Left lobe of liver (tissue), 2 donors: ENCODE measurements at places on chromosomes 4 and X.
A peak's percentile ranks its signal among the peaks of the same experiment; 100 is the strongest.

DNA sequence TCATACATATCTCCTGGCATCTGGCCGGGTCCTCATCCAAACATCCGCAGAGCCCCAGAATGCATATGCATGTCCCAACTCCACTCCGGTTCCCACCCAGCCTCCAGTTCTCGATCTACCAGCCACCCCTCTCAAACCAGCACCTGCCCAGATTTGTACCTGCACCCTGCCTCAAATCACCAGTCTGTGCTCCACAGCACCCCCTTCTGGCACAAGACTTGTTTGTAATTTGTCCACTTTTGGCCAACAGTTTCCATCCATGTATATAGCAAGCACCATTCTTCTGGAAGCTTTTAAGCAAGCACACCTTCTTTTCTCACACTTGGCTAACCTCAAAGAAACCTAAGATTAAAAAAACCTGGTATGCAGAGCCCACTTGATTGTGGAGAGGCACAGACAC lies 644.1 kb downstream of the MID1IP1 start:
- DNase-seq, result peak; percentile 46

DNA sequence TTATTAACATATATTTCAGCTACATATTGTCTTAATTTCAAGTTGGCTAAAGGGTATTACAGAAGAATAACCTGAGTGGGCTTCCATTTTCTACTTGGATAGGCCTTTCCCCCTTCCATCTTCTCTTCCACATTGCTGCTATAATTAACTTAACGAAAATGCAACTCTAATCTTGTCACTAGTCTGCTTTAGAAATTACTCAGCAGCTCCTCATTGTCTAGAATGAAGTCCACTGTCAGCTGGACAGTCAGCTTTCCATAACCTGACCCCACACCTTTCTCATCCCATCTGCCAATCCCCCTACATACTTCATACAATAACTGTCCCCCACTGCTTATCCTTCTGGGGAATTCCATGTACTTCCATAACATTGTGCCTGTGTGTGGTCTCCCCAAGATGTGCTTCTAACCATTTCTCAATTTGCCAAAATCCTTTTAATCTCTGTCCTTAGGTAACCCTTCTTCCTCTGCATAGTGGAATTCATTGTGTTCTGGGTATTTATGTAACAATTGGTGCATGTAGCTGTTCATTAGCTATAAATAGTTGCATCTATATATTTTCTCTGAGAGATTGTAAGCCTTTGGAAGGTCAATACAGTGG lies 4.8 kb downstream of the MND1 start:
- DNase-seq, result no peak

DNA sequence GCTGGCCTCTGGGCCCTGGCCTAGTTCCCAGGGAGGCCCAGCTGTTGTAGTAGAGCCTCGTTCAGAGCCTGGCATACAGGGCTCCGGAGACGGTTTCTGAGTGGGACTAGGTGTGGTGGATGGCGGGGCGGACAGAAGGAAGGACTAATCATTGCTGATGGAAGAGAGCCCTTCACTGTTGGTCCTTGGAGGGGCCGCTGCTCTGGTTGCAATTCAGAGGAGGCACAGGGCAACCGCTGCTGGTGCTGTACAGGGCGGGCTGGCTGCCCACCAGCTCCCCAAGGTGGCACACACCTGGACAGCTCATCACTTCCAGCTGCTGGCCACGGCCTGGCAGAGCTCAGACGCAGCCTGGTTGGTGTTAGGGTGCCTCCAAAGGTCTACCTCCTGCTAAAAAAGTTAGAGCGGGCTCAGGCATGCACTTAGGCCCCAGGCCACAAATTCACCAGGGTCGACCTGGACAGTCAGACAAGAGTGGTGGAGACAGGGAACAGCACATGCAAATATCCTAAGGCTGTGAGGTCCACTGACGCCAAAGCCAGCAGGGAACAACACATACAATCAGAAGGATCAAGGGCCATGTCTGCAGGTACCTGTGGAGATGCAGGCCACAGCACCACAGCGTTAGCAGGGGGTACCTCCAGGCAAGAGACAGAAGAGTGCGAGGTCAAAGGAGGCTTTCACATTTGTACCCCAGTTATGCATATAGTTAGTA lies 7.5 kb upstream of the RNF4 start:
- DNase-seq, result no peak

- no peak for DNase-seq
These were observed 98.3 kb upstream of the MAML3 start for GRCh38 chr4:140252141-140252741.

- DNase-seq, result peak; percentile 45
These were observed at the start of gene XKRX for GRCh38 chrX:100928660-100929613. TSS of gene XKRX (minus strand) at chrX:100928917. CDS start at chrX:100928304, 613 bp downstream.

DNA sequence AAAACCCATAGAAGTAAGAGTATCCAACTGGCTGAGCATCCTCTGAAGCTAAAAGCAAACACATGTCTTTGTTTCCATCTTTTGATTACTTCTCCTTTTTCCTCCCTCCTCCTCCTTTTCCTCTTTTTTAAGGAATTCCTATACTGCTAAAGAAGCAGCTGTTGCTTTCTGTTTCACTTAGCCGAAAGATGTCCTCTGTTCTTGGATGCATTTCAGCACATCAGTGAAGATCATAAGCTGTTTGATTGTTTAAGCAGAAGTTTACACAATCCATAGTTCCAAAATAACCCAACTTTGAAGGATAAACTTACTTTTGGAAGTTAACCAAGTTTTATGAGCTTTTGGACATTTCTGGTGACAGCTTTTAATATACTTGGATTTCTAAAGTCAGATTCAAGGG lies 55.1 kb upstream of the TNIP3 start:
- DNase-seq, result no peak

DNA sequence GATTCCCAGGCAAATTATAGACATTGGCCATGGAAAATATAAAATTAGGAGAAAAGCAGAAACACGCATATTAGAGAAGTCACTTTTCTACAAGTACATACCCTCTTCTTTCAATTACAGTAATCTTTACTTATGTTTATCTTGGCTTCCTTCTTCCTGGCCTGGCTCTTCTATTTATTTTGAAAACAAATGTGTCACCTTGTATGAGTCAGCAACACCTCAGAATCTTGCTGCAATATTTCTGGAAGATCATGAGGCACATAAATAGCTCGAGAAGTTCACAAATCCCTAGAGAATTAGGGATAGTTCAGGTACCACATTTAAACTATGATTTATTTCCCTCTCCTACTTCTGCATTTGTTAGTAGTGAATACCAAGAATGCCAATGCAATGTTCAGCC lies 124.6 kb downstream of the ANOS1 start:
- DNase-seq, result no peak

DNA sequence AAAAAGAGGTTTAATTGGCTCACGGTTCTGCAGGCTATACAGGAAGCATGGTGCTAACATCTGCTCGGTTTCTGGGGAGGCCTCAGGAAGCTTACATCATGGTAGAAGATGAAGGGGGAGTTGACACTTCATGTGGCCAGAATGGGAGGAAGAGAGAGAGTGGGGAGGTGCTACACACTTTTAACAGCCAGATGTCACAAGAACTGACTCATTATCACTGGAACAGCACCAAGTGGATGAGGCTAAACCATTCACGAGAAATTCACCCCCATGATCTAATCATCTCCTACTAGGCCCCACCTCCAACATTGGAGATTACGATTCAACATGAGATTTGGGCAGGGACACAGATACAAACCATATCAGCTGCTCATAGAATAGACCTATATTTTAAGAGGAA lies 255.8 kb downstream of the OPHN1 start:
- DNase-seq, result no peak

DNA sequence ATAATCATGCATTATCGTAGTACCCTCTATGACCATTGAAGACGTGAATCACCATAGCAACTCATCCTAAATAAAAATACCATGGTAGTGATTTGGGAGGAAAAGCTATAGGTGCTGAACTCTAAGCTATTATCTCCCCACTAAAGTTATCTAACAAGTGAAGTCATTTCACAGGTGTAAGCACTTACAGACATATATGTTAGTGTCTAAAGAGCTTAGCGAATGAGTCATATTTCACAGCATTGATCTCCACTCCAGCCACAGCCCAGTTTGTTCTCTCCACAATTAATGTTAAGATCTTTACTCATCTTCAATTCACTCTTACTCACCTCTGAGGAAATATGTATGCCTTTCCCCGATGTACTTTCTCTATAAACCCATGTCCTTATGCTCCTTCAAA lies 57.0 kb downstream of the DCAF8L1 start:
- no peak for DNase-seq

DNA sequence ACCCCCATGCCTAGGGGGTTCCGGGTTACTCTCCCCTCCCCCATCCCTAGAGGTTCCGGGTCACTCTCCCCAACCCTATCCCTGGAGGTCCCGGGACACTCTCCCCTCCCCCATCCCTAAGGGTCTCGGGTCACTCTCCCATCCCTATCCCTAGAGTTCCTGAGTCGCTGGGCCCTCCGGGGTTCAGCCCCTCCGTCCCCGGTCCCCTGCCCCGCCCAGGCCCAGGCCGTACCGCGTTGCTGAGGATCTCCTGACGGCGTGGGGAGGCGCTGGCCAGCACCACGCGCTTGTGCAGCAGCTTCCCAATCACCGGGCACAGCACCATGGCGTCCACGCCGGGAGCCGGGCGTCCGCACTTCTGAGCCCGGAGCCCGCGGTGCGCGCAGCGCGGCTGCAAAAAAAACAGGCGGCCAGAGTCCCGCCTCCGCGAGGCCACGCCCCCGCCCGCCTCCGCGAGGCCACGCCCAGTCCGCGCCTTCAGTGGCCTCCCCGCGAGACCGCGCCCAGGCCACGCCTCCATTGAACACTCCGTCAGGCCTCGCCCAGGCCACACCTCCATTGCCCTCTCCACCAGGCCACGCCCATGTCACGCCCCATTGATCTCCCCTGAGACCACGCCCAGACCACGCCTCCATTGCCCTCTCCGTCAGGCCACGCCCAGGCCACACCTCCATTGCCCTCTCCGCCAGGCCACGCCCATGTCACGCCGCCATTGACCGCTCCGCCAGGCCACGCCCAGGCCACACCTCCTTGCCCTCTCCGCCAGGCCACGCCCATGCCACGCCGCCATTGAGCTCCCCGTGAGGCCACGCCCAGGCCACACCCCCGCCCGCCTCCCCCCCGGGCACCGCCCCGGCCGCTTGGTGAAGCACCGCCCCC lies at the start of gene ASMTL:
ASMTL (minus strand) TSS at position 394 of the 879 bp plus-strand sequence; CDS start at position 325, 69 bp downstream.
- peak; percentile 100 for DNase-seq

- DNase-seq, result no peak
These were observed 37.8 kb downstream of the ADD1 start for GRCh38 chr4:2881431-2881830.

DNA sequence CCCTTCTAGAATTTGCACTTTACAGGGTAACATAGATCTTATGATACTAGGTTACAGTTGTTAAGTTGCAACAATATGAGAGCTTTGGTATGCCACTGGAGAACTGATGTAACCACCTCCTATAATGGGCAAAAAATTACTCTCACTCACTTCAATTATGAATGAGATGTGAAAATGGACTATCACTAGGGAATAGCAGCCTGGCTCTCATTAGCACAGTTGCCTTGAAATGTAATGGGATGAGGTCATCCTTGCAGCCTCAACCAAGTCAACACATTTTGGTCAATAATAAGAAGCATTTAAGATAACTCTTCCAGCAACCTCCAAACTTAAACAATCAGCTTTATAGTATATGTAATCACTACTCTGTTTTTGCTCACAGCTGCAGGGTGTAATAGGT lies 69.4 kb downstream of the TBC1D9 start:
- DNase-seq, result no peak

DNA sequence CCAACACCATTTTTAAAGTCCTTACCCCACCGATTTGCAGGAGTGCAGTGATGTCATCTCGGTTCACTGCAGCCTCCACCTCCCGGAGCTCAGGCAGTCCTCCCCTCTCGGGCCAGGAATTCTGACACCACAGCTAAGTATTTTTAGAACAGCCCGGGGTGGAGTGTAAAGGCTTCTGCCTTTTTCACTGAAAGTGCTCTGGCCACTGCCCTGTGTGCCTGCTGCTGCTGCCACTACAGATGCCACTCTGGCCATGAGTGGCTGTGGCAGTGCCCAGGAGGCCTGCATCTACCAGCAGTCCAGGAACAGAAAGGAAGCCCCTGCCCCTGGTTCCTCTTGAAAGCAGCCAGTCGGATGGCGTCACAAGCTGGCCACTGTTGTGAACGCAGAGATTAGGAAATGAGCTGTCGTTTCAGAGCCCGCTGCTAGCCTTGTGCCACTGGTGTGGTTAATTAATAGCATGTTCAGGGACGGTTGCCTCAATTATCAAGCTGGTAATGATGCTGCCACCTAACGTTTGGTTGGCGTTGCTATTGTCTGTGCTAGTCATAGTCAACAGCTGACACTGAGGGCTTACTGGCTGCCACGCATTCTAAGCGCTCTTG lies 23.6 kb upstream of the TBC1D14 start:
- DNase-seq, result peak; percentile 84

DNA sequence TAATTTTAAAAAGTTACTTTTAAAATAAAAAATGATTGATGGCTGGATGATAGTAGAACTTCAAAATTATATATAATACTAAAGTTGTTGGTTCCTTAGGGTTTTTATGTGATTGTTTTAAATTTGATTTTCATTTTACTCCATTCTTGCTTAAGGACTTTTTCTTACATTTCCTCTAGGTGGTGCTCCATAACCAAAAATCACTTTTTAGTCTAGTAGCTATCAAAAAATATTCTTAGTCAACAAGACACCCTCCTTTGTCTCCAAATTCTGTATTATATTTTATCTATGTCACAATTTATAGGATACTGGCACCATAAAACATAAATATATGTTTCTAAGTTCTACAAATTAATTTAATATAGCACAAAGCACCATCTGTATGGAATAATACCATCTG lies 67.2 kb upstream of the BRWD3 start:
- no peak for DNase-seq

DNA sequence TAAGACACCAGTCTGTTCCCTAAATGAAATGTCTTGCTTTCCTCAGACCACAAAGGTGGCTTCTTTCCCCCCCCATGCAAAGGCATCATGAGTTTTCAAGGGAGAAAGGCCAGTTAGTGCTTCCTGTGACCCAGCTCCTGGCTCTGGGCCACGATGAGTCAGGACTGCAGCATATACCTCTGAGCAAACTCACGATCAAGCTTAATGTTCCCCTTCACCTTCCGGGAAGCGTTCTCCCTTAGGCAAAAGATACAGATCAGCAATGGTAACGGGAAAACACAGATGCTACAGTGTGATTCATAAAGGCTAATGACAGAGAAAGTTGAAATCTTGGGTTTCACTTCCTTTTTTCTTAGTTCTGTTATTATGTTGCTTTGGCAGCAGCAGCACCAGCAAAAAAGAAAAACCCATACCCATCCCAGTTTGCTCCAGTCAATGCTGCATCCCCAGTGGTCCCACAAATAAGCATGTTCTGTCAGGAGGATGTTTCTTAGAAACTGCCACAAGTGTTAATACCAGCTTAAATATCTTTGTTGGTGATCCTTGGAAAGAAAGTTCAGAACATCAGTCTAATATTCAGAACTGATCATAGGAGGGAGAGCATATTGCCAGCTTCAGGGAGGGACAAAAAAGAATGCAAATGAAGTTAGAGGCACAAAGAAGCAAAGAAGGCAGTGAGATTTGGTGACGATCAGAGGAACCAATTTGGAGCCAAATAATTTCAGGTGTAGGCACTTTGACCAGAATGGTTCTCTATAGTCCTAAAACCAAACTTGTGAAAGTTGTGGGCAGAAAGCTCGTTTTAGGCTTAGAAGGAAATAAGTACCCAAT lies 41.2 kb downstream of the LONRF3 start:
- DNase-seq, result no peak
